ENCODE measurements at places on chromosomes 13 and 19.

DNA sequence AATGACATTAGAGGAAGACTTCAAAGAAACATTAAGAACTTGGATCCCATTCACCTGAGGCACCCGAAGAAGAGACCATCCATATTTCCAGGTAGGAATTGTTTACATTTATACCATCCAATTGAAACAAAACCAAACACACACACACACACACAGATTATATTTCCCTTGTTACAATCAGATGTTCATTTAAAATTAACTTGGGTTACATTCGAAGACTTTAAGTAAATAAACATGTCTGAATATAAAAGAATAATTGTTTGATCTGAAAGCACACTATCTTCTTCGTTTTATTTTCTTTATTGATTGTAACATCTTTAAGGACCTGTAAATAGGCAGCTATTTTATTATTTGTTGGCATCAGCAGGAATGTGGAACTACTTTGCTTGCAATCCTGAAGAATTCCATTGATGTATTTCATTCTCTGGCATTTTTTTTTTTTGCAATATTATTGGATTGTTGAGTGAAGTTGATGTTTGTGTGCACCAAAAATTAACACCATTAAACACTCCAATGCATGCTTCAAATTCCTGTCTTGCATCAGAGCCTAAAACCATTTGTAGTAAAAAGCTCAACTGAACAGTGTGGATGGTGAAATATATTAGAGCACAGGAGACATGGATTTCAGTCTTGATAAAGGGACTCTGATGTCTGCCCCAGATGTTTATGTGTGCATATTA is 85.3 kb upstream of the FRY start:
- no peak for DNase-seq

GRCh38 chr13:43686557-43686956 is 100.2 kb downstream of the ENOX1 start:
- no peak for DNase-seq

GRCh38 chr19:2270423-2271233 is 11.3 kb downstream of the PEAK3 start:
- peak; percentile 80 for DNase-seq

- no peak for DNase-seq
Measured at GRCh38 chr13:41520016-41520659, 62.8 kb downstream of the RGCC start.

DNA sequence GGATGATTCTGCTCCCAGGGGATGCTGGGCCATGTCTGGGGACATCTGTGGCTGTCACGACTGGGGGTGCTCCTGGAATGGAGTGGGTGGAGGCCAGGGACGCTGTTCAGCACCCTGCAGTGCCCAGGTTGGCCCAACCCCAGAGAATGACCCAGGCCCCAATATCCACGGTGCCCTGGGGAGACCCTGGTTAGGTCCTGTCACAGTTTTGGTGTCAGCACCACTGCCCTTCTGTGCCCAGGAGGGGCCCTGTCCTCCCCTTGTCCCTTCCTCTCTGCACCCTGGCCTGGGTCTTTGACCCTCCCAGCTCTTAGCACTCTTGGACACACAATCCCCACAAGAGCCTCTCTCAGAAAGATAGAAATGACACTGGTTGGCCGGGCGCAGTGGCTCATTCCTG is 85.3 kb downstream of the GADD45B start:
- DNase-seq, result no peak

- peak; percentile 75 for DNase-seq
Measured at GRCh38 chr19:48510421-48511268, 990 bp downstream of the LMTK3 start.

GRCh38 chr13:49951754-49952535 is 15.8 kb upstream of the SPRYD7 start:
- no peak for DNase-seq

DNA sequence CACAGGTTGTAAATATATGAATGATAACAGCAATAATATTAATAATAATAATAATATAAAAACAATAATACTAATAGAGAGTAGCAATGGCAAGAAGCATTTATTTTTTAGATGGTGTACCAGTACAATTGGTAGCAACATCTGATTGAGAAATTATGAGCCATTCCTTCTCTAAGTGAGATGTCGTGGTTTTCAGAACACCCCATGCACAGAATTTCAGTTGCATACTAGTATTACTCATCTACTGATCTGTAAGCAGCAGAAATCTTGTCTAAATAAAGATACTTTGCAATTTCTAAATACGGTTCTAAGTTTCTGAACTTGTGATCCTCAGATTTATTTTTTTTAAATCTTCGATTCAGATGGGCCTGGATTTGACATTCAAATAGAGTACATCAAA is 788.0 kb upstream of the ATXN8OS start:
- no peak for DNase-seq

GRCh38 chr13:114140906-114141250 is 8.5 kb upstream of the RASA3 start:
- peak; percentile 54 for DNase-seq

DNA sequence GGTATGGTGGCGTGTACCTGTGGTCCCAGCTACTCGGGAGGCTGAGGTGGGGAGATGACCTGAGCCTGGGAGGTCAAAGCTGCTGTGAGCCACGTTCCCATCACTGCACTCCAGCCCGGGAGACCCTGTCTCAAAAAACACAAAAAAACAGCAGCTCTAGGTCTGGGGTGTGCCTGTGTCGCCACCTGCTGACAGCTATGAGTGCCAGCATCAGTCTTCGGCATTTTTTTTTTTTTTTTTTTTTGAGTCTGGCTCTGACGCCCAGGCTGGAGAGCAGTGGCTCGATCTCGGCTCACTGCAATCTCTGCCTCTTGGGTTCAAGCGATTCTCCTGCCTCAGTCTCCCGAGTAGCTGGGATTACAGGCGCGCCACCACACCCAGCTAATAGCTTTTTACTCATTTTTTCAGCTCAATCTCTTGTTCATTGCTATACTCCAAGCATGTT is 10.1 kb downstream of the AP2S1 start:
- peak; percentile 49 for DNase-seq

DNA sequence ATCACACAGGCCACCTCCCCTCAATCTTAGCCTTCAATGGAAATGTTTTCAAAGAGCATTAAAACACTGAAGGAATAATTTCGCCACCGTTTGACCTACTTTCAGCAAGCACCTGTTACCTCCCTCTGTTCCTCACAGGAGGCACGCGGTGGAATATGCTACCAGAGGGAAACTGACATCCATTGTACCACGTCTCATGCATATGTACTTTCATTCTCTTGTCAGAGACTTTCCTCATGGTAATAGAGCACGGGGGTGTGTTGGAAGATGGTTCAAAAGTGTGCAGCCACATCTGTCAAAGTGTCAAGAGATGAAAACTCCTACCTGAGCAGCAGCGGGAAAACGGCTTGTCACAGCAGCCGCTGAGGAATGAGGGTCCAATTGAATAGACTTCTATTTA is 143.4 kb downstream of the NALCN start:
- no peak for DNase-seq

DNA sequence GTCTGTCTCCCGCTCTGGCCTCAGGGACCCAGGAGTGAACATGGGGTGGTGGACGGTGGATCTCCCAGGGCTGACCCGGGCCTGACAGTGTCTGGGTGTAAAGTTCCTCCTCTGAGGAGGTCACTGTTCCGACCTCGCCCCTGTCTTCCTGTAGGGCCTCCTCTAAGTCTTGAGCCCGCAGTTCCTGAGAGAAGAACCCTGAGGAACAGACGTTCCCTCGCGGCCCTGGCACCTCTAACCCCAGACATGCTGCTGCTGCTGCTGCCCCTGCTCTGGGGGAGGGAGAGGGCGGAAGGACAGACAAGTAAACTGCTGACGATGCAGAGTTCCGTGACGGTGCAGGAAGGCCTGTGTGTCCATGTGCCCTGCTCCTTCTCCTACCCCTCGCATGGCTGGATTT is at the start of gene SIGLEC9:
SIGLEC9 (plus strand) TSS at position 178 of the 400 bp plus-strand sequence; CDS start at position 247, 69 bp downstream.
- no peak for DNase-seq

DNA sequence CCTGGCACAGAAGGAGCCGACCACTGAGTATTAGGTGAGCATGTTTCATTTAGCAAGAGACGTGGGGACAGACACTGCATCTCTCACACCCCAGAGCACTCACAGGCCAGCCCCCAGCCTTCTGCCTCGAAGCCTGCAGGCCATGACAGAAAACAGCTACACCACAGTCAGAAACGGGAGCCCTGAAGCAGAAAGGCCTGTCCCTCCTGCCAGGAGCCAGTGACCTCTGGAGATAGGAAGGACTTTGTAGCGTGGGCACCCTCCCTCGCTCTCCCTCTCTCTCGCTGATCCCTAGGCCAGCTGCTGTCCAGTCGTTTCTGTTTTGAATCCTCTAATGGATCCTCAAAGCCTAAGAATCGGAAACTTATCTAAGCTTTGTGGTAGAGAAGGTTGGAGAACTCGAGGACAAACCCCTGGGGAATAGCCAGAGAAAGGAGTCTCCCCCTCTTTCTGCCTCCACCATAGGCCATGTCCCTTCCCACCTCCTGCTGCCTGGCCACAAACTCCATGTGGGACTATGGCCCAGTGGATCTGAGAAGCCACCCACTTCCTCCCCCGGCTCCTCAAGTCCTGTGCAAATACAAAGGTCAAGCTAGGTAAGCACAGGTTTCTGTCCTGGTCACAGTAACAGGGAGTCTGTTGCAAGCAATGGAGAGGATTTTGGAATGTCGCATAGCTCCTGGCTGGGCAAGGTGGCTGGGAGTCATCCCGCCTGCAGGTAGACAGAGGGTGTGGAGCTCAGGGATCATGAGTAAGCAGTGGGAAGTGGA is 95.1 kb downstream of the NUFIP1 start:
- DNase-seq, result no peak
